ENCODE measurements at places on chromosomes 2 and 18.

DNA sequence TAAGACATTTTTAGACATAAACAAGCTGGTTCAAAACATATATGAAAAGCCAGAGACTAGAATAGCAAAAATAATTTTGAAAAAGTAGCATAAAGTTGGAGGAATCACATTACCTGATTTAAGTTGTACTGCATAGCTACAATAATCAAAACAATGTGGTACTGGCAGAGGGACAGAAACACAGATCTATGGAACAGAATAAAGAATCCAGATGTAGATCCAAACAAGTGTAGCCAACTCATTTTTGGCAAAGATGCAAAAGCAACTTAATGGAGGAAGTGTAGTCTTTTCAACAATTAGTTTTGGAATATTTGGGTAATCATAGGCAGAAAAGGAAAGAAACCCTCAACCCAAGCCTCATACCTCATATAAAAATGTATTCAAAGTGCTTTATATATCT is 278.7 kb upstream of the ZNF521 start:
- DNase-seq = no peak

GRCh38 chr2:240946046-240946445 is 39.9 kb downstream of the CROCC2 start:
- no peak for DNase-seq

GRCh38 chr2:82246220-82246775 is 1941.7 kb upstream of the LRRTM1 start:
- no peak for DNase-seq

DNA sequence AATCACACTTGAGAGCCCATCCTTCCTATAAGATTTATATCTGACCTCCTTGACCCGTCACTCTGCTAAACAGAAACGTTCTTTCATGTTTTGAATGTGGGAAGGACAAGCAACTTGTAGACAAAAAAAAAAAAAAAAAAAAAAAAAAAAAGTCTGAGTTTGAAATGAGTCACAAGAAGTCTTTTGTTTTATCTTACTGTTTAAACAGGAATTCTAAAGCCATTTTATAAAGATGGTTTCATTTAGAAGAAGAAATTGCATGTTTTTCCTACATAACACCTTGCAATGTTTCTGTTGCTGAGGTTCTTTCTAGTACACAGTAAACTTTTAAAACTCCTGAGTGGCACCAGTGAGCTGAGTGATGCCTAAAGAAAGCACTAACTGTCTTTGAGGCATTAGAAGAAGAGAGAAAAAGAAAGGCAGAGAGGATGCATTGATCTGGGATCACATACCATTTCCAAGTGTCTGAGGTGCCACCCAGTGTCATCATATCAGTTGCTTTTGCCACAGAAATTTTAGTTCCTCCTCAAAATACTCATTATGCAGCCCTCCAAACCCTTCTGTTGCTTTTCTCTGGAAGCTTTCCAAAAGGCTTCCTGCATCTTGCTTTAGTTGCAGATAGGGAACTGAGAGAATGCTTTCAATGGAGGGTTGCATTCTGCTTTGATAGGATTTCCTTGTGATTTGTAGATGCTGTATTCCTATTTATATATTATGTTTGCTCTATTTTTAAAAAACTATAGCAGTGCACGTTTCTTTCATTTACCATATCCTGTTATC is 69.1 kb downstream of the ACVR2A start:
- DNase-seq = no peak

GRCh38 chr2:54692556-54692955 is 30.9 kb upstream of the EML6 start:
- DNase-seq = no peak

GRCh38 chr2:132478461-132479105 is 62.0 kb downstream of the GPR39 start:
- no peak for DNase-seq

DNA sequence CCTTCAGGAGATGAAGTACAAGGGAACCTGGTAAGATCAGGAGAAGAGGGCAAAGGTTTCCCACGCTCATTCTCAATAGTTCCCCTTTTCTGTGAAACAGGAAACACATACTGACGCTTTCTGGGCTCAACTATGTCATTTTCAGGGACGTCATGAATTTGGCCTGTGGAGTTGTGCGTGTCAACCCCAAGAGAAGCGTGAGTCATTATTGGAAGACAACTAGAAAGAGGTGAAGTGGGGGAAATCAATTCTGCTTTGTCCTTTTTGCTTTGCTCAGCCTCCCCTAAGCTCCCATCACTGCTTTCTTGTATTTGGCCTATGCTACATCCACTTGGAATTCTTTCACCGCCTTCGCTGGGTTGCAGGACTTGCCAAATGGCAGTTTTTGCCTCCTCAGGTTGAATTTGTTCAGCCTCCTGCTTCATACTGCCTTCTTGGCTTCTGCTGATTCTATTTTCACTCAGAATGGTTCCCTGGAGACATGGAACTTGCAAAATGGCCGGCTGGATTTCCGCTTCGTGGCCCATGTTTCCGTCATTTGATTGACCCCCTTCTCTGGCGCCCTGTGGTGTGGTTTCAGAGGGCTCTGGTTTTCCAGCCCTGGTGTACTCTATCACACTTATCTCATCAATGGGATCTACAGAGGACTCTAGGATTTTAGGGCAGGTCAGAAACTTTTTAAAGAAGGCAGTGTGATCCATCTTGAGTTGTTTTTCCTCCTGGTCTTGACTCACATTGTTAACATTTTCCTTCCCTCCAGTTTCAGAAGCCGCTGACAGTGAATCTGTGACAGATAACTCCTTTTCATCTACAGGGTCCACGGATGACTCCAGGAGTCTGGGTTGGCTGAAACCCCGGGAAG is 93.3 kb downstream of the ALPK2 start:
- DNase-seq = no peak

- DNase-seq = no peak
These were observed 336.6 kb upstream of the CWC22 start for GRCh38 chr2:180343528-180344345.

- no peak for DNase-seq
These were observed 47.2 kb downstream of the FAM124B start for GRCh38 chr2:224354632-224355211.

GRCh38 chr2:18346344-18346743 is 214.1 kb downstream of the RDH14 start:
- DNase-seq = no peak

- no peak for DNase-seq
These were observed 24.8 kb downstream of the SP3 start for GRCh38 chr2:173940208-173941020.

GRCh38 chr2:24724111-24724775 is 68.9 kb downstream of the PTRHD1 start:
- no peak for DNase-seq

- no peak for DNase-seq
These were observed 20.3 kb upstream of the CHST10 start for GRCh38 chr2:100437751-100438150.

- no peak for DNase-seq
These were observed 13.0 kb downstream of the SIGLEC15 start for GRCh38 chr18:45838302-45839070.

GRCh38 chr2:68911246-68911645 is 40.0 kb upstream of the BMP10 start:
- DNase-seq = no peak

DNA sequence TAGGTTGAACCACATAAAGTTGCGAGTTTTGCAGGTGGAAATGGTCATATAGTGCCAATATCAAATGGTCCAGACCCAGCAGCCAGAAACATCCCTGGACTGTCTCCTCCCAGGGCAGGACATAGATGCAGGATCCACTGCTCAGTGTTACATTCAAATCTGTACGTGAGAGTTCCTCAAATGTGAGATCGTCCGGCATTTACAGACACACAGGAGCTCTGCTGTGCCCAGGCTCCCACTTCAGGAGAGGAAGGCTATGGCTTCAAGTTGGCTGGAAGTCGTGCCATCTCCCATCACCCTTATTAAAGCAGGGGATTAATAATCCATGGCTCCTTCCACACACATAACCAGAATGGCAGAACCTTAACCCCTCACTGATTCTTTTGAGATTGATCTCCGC is 688.2 kb upstream of the HS6ST1 start:
- DNase-seq = no peak

DNA sequence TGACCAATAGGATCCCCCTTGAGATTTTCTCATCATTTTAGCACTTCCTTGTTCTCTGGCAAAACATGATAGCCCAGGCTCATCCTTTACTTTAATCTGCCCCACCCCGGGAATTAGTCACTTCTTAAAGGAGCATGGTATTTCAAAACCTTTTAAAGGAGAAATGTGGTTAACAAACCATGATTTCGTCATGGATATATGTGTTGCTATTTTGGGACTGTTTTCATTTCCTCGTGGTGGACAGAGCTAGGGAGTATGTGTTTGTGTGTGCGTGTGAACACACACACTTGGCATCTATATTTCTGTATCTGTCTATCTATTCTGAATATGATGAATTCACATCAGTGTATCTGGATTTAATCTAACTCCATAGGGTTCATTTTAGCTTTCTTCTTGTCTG is 128.1 kb downstream of the BIRC6 start:
- DNase-seq = no peak

DNA sequence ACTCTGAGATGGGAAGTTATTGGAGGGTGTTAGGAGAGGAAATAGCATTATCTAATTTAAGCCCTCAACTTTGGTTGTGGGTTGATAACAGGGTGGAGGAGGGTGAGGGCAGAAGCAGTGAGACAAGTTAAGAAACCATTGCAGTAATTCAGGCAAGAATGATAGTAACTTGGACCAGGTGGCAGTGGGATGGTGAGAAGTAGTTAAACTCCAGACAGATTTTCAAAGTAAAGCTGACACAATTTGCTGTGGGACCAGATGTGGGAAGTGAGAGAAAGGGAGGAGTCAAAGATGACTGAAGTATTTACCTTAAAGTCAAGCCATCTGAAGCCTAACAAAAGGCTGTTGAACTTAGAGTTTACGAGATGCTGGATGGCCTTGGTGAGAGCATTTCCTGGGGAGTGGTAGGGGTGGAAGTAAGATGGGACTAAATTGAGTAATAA is 163.2 kb upstream of the KLF7 start:
- DNase-seq = no peak

DNA sequence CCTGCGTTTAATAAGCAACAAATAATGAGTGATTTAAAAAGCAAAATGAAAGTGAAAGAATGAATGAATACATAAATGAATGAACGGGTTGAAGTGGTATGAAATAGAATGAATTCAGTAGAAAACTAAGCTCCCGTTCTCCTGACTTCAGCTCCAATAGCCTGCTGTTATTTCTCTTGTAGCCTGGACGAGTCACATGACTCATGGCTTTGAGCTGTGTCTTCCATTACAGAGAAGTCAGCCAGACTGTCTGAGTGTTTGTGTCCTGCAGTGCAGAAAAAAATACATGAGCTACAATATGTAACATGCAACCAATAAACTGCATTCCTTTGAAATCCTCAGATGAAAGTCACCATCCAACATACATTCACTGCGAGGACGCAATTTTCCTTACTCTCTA is 21.2 kb downstream of the SCG2 start:
- no peak for DNase-seq

- no peak for DNase-seq
These were observed 48.5 kb downstream of the MAP4K4 start for GRCh38 chr2:101745711-101746694.

GRCh38 chr18:22488554-22488953 is 70.8 kb upstream of the CTAGE1 start:
- no peak for DNase-seq

All from stimulated activated CD4-positive, alpha-beta T cell treated with anti-CD3 and anti-CD28 coated beads, Interleukin-12 subunit alpha, Interleukin-12 subunit beta, amount 100 ng/mL, for 4 hours (primary cell).